ENCODE measurements at places on chromosomes 1 and 21. TPM values are rescaled to one million over a fixed set of nuclear protein-coding genes. Genes with fewer than 3 reads are reported as not detected.
A peak's percentile ranks its signal among the peaks of the same experiment; 100 is the strongest.

- DNase-seq, result no peak
Observed at GRCh38 chr1:226987623-226988333, 47.7 kb downstream of the COQ8A start.

DNA sequence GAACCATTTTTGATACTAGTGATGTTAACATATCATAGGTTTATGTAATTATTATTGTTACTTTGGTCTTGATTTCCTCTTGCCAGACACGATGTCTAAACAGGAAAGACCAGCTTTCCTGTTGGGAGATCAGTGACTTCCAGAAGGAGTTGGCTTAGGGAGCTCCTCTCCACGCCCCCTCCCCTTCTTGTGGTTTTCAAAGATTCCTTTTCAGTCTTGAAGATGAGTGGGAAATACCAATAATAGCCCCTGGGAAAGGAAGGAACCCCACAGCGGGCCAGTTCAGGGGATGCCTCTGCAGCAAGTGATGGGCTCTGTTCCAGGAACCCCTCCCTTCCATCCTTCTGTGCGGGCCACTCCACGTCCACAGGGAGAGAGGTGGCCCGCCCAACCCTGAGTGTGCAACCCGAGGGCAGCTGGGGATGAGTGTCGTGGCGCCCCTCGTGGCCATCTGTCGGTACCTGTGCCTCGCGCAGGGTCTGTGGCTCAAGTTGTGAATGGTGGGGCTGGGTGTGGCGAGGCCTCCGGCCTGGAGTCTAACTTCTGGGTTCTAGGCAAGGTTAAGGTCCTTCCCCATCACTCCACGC lies 65.7 kb downstream of the TLR5 start:
- no peak for DNase-seq

DNA sequence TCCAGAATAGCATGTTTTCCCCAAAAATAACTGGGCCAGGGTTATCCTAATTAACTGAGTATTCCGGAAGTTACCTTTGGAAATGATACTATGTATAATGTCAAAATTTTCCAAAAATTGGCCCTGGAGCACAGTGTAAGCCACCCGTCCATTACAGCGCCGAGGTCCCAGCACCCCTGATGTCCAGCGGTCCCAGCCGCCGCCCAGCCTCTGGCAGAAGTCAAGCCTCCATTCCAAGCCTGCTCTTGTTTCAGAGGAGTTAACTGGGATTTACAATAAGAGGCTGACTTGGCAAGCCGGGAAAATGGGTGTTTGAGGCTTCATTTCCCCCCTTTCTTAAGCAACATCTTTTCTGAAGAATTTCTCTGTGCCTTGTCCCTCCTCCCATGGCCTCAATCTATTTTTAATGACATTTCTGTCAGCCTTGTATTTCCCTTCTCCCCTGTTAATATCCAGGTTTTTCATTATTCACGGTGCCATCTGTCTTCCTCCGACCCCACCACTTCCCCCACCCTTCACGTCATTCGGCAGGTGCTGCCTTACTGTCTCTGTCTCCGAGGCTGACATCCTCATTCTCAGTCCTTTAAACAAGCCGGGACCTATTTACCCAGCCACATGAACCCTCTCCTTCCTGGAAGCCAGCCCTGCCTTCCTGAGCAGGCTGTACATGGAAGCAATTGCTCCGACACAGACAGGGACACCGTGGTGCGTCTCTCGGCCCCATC lies 490.9 kb downstream of the NPHP4 start:
- DNase-seq, result peak; percentile 60

DNA sequence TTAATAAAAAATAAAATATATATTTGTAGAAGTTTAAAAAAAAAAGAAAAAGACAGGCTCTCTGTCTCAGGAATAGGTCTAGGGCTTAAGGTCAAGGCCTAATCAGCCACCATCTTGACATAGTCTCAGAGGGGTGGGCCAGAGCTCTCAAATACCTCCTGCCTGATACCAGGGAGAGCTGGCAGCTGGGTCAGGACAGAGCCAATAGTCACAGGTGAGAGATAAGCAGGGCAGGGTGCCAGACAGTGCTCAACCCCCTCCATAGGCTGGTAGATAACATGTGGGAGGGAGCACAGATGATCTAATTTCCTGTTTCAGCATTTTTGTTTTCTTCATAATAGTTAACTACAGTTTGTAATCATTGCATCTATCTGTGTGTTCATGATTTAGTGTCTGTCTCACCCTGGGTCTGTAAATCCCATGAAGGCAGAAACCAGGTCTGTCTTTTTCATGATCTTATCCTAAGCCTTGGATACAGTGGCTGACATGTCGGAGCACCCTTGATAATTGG lies 152.0 kb upstream of the GRIK3 start:
- DNase-seq, result no peak

DNA sequence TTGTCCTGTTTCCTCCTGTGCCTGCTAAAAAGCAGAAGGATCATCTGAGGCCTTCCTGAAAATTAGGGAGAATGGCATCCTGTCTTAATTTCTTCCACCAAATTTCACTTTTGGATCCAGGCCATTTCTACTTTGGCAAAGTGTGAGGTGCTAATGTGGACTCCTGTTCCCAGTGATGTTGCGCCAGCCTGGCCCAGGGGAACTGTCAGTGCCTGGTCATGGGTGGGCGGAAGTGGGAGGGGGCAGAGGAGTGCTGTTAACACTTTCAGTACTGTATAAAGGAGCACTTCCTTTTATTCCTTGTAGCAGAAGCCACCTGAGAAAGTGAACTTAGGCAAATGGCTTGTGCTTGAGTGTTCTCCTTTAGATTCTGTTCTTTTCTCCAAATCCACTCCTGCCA lies 19.9 kb downstream of the ELAPOR1 start:
- DNase-seq, result peak; percentile 89

- no peak for DNase-seq
Observed at GRCh38 chr1:9659328-9659727, 7.8 kb downstream of the PIK3CD start.

The CSF3R gene
- 3.4 TPM for total RNA-seq

The FALEC gene
- 2.2 TPM for total RNA-seq

DNA sequence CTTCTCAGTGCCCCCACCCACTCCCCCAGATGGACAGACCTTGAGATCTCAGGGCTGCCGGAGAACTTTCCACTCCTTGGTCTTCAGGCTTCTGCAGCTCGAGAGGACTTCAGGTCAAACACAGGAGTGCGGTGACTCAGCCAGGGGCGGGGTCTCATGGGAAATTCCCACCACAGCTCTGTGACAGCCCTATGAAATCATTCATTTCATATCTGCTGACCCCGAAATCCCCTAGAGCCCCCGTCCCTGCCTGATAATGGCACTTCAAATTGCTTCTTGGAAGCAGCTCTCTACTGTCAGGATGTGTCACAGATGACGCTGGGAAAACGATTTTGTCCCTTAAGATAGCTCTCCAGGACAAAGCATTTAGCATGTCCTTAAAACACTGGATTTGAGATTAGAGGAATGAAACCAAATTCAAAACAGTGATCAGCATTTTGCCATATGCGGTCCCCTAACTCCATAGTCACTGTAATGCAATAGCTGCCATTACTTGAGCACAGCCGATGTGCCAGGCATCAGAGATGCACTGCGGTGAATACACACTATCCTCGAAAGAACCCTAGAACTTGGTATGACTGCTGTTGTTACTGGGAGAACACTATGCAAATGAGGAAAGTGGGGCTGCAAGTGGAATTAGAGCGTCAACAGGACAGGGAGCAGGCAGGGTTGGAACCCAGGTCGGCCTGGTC lies at the start of gene TNFRSF9:
TSS of gene TNFRSF9 (minus strand) at position 95 of the 692 bp plus-strand sequence. CDS start 845 bp downstream, outside the sequence.
- no peak for DNase-seq

- no peak for DNase-seq
Observed at GRCh38 chr1:52926864-52927211, 238 bp upstream of the SCP2 start.

The ZC3H11A gene
- total RNA-seq, result 80.5 TPM

The ANKRD45 gene
- total RNA-seq, result 9.5 TPM

- no peak for DNase-seq
Observed at GRCh38 chr1:11431941-11432507, 46.9 kb upstream of the DISP3 start.

DNA sequence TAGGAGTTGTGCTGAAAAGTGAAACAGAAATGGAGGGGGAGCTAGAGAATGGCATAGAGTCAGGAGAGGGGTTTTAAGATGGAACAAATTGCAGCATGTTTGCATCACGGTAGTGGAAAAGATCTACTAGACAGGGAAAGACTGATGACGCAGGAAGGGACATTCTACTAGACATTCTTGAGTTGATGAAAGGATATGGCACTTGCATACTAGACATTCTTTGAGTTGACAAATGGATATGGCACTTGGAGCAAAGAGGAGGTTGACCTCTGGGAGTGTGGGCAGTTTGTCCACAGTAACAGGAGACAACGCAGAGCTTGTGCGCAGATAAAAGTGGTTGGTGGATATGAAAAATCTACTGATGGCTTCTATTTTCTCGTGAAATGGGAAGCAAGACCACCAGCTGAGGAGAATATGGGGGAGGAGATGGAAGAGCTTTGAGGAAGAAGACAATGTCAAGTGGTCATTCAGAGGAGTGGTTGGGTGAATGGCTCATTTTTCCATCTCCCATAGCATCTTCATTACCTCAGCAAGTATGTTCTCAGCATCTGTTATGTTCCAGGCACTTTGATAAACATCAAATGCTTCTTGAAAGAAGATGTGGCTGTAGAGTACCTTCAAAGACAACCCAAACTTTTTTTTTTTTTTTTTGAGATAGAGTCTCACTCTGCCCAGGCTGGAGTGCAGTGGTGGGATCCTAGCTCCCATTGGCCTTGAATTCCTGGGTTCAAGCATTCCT lies 2.4 kb upstream of the CTPS1 start:
- DNase-seq, result no peak

DNA sequence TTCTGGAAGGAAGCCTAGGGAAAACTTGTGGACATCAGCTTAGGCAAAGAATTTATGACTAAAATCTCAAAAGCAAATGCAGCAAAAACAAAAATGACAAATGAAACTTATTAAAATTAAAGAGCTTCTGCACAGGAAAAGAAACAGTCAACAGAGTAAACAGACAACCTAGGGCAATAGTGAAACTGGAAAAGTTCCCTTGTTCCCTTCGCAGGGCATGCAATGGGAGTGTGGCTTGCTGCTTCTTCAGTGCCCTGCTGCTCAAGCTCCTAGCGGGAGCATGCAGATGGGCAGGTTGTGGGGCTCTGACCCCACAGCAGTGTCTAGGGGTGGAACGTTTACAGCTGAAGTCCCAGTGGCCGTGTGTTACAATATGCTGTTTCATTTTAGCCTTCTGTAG lies 1797.4 kb downstream of the NCAM2 start:
- no peak for DNase-seq

The ETNK2 gene
- total RNA-seq, result 14.6 TPM

The RGS8 gene
- total RNA-seq, result 75.3 TPM

The L1TD1 gene
- total RNA-seq, result not detected

- DNase-seq, result no peak
Observed at GRCh38 chr1:84078842-84079202, 65.2 kb upstream of the PRKACB start.

GRCh38 chr1:214135886-214136285 lies 145.1 kb upstream of the SMYD2 start:
- no peak for DNase-seq

DNA sequence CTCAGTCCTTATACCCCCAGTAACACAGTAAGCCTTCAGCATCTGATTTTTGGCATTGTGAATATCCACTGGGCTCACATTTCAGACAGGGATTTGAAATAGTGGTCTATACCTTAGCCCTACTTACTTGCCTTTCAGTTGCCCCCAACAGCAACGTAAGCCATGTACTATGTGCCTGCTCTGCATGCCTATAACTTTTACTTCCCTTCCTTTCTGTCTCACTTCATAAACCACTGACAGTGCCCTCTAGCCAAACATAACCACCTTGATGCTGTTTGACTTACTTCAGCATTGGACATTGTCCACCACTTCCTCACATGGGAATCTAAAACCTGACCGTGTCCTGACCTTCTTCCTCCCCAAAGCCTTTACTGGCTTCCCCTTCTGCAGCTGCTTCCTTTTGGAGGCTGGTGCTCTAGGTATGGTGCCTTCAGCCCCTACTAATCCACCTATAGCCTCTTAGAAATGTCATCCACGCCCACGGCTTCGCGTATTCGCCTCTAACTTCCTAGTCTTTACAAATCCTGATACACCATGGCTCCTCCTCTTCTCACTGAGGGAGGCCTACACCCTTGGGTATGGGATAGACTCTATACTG lies 3.6 kb upstream of the ZNF672 start:
- DNase-seq, result no peak

The IFI44L gene
- total RNA-seq, result 25.7 TPM

The RAB3B gene
- 22.4 TPM for total RNA-seq

DNA sequence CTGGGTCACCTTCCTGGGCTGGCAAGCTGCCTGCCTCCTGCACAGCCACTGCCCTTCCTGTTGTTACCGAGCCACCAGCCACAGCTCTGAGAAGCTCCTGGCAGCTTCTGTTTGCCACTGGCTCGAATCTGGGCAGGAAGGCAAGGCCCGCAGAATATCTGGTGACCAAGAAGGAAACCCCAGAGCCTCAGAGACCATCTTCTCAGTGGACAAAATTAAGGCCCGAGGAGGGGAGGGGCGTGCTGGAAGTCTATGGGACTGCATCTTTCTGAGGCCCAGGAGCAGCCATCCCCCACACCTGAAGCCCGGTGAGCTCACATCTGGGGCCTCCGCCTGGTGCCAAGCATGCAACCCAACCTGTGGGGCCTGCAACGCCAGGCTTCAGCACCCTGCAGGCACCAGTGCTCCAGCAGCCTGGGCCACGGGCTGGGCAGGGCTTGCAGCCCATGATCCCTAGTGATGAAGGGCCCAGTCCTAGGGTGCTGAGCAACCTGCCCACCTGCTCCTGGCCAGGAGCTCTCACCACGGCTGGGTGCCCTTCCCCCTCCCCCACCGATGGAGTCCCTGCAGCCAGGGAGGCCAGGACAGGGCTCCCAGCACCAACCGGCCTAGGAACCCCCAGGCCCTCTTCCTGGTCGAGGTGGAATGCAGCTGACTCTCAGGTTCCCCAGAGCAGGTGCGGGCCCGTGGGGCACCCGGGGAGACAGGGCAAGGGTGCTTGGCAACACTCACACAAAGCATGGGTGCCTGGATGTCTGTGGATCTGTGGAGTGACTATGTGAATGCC lies 879 bp downstream of the CPTP start:
- no peak for DNase-seq

- DNase-seq, result peak; percentile 21
Observed at GRCh38 chr1:174497478-174497877, 49.7 kb downstream of the GPR52 start.

DNA sequence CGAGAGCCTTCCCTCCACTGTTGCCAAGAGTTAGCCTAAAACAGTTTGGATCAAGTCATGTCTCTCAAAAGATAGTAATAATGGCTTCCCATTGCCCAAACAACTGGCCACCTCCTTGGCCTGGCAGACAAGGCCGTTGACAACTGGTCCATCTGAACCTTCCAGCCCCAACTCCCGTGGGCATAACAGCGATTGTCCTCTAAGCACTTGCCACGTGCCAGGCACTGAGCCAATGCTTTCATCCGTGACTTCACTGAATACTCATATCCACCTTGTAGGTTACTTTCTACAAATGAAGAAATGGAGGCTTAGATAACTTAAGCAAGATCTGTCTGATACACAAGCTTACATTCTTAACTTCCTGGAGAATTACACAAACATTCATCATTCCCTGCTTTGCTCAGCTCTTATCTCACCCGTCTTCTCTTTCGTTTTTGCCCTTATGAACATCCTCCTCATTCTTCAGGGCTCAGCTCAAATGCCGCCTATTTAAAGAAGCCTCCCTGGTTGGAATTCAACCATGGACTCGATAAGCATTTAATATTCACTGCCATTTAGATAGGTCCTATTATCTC lies 106.4 kb downstream of the KCND3 start:
- no peak for DNase-seq
